Activated gamma-delta T cell treated with Interleukin-2 at 50 U/mL for 16 hours (primary cell): ENCODE measurements at places on chromosomes 3 and 15.

DNA sequence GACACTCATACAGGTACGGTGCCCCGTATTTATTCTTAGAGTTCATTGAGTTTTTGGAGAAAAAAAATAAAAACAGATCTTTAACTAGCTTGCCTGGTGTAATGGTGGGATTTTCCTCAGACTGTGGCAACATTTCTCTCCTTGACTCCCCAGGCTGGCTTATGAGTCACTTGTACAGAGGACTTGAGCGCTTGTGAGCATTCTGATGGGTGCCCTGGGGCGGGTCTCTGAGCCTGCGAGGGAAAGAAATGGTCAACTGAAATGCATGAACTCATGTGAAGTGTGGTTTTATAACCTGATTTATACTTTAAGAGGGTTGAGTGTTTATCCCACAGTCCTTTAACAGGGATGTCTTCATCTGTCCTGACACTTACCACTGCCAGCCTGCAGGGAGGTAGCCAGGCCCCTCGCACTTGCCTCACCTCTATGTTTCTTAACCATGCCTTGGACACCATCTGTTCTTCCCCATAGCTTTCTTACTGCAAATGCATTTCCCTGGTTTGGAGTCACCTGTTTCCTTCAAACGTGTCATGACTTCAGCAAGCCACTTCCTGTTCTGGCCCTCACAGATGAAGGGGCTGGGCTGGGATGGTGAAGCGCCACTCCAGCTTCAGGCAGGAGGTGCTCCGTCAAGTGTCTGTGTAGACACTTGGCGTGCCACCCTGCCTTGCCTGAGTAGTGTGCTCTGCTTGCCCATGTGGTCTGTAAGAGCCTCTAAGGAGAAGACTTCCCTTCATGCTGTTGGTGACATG lies 118.7 kb downstream of the PDE8A start:
- DNase-seq, result no peak

DNA sequence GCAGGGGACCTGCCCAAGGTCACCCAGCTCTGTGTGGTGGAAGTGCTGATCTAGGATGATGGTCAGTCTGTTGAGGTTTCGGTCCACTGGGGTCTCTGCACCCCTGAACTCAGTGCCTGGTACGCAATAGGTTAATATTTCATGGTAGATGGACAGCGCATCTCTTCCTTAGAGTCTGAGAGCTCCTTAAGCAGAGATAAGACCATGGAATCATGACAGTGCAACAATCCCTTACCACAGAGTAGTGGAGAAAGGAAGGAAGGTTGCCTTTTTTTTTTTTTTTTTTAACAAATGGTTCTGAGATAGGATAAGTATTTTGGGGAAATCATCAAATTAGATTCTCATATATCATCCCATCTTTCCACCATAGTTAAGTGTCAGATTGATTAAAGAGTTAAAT lies 79.8 kb upstream of the SLC6A1 start:
- DNase-seq, result no peak

GRCh38 chr15:97126553-97127233 lies 796.2 kb downstream of the NR2F2 start:
- DNase-seq, result no peak

- DNase-seq, result no peak
These were observed 11.7 kb upstream of the HHATL start for GRCh38 chr3:42714171-42714852.

DNA sequence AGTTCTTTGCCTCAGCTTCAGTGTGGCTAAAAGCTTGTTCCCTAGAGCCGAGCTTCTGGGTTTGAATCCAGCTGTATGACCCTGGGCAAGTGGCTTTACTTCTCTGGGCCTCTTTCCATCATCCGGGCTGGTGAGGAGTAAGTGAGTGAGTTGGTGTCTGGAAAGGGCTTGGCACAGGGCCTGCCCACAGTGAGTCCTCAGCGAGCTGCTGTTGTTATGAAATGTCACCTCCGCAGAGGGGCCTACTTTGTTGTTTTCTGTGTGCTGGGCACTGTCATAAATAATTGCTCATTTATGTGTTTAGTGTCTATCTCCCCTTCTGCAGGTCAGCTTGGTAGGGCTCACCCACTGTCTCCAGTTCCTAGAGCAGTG lies 31.7 kb downstream of the SLC6A6 start:
- no peak for DNase-seq

GRCh38 chr3:69723389-69723788 lies 15.9 kb upstream of the MITF start:
- DNase-seq, result no peak
